ENCODE measurements at places on chromosomes 5 and 9.

GRCh38 chr9:121985792-121986494, 107.2 kb downstream of the TTLL11 start:
- no peak for DNase-seq

DNA sequence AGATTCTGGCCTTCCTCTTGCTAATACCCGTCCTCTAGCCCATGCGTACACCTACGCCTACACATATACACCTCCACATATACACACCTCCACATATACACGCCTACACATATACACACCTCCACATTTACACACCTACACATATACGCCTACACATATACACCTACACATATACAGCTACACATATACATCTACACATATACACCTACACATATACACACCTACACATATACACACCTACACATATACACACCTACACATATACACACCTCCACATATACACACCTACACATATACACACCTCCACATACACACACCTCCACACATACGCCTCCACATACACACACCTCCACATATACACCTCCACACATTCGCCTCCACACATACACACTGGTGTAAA, 27.2 kb downstream of the AK3 start:
- no peak for DNase-seq

- DNase-seq: no peak
Measured at GRCh38 chr5:137209232-137209809, 289.8 kb downstream of the SPOCK1 start.

GRCh38 chr9:13023498-13023897, 248.7 kb downstream of the LURAP1L start:
- DNase-seq: no peak

DNA sequence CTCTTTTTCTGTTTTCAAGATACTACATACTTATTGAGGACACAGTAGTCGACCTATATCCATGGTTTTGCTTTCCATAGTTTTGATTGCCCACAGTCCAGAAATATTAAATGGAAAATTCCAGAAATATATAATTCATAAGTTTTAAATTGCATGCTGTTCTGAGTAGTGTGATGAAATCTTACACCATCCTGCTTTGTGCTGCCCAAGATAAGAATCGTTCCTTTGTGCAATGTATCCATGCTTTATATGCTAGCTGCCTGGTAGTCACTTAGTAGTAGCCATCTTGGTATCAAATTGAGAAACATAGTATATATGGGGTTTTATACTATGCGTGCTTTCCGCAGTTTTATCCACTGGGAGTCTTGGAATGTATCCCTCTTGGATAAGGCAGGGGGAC, 59.0 kb downstream of the CWC27 start:
- DNase-seq: no peak

GRCh38 chr9:134469041-134469875, 143.0 kb downstream of the RXRA start:
- no peak for DNase-seq

- no peak for DNase-seq
Measured at GRCh38 chr5:56839062-56839461, 23.7 kb downstream of the MAP3K1 start.

GRCh38 chr5:116090302-116090701, 5.5 kb downstream of the COMMD10 start:
- DNase-seq: no peak

- DNase-seq: no peak
Measured at GRCh38 chr9:115164511-115164974, 46.6 kb upstream of the TNC start.

GRCh38 chr5:169289520-169289919, 11.4 kb downstream of the SLIT3 start:
- DNase-seq: no peak

DNA sequence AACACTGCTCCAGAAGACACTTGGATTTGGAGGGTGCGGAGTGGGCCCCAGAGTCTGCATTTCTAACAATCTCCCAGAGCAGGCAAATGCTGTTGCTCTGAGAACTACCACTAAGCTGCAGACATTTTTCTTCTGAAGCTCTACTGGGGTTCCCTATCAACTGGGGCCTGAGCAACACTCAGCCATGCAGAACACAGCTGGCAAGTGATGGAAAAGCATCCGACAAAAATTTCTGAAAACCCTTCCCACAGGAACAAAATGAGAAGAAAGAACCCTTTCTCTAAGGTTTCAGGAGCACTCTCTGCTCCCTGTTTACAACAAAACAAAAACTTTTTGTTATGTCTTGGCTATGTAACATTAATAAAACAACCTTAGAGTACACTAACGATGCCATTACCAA, 516.9 kb downstream of the CTNND2 start:
- no peak for DNase-seq

DNA sequence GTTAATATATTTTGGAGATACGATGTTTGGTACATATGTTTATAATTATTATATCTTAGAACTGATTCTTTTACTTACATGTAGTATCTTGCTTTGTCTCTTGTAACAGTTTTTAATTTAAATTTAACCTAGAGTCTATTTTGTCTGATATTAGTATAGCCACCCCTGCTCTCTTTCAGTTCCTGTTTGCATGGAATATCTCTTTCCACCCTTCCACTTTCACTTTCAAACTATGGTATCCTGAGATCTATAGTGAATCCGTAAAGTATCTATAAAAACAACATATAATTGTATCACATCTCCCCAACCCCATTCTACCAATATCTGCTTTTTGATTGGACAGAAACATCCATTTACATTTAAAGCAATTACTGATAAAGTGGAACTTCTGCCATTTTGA, 7.2 kb downstream of the IRGM start:
- DNase-seq: no peak

DNA sequence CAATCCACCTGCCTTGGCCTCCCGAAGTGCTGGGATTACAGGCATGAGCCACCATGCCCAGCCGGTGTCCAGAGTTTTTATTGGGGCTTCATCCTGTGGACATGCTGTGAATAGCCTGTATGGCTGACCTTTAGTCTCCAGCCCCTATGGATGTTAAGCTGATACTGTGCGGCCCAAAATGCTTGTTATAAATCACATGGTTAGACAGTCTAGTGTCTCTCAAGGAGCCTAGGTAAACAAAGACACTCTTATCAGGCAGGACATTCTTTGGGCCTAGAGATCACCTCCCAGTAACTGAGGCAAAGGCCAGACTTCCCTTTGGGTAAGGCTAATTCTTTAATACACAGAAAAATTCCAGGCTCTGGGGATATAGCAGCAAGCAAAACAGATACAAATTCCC, 22.0 kb upstream of the SLC46A2 start:
- DNase-seq: no peak

DNA sequence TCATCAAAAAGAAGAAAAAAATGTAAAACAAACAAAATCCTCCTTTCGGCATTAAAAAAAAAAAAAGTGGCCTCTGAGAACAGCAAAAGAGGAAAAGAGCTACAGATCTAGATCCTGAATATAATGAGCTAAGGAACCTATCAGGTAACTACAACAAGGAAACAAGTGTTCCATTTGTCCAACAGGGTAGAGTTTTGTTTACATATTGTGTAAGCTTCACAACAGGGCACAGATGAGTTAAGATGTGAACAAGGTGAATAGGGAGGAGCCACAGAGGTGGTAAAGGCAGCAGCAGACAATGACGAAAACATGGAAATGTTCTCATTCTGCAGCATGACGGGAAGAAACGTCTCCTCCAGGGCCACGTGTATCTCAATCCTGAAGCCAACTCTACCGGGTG, 14.4 kb downstream of the ELP1 start:
- no peak for DNase-seq

DNA sequence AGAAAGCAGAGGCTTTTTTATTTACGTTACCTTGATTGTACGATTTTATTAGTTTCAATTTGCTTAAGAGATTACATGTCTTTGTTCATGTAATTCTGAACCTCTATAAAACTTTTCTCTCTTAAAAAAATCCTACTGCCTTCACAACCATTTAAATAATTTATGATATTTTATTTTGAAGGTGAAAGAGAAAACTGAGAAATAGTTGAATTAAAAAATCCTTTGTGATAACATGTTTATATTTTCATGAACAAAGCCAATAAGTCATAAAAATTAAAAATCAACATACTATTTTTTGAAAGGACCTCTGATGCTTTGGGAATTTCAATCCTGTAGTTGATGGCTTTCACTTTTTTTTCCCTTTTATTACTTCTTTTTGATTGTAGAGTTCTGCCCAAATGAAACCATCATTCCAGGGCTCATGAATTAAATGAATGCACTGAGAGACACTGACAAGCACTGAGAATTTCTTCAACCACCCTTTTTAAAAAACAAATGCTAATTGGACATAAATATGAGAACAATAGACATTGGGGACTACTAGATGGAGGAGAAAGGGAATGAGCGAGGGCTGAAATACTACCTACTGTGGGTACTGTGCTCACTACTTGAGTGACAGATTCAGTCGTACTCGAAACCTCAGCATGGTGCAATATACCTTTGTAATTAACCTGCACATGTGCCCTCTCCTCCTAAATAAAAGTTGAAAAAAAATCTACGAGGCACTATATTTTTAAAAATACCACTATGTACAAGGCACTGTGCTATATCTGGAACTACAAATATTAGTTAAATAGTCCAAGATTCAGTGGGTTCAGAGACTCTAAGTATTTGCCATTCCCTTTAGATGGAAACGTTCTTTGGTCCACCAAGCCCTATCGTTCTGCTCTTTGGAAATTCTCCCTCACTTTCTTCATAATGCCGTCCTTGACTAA, 5.9 kb downstream of the CDKN2A start:
- no peak for DNase-seq

DNA sequence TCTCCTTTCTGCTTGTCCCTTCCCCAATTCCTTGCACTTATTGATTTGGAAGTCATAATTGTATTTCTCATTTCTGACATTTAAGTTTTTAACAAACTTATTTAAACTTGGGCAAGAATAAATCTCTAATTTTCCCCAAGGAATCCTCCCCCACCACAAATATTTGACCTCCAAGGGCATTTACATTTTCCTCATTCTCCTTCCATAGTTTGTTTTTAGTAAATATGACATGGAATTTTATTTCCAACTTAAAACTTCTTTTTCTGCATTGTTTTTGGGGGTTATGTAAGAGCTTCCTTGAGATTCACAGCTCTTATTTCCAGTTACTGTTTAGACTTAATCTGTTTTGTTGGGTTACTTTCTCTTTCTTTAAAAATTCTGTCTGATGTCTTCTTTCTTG, 64.9 kb downstream of the ZNF618 start:
- DNase-seq: no peak
